ENCODE measurements at places on chromosomes 2 and 18.

DNA sequence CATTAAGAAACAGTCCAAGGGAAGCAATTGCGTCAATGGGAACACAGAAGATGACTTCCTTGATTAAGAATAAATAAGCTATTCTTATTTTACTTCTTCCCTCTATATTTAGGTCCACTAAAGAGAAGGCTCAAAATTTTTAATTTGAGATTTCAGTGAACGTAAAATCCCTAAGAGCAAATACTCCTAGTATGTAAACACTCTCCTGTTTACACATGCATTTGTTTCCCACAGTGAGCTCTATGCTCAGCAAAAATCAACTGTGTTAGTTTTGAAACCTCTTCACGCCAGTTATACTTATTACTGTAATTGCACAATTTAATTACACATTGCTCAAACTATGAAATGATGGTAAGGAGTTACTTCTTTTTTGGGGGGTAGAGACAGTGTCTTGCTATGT lies 8.8 kb downstream of the SLC39A6 start:
- DNase-seq, result no peak

DNA sequence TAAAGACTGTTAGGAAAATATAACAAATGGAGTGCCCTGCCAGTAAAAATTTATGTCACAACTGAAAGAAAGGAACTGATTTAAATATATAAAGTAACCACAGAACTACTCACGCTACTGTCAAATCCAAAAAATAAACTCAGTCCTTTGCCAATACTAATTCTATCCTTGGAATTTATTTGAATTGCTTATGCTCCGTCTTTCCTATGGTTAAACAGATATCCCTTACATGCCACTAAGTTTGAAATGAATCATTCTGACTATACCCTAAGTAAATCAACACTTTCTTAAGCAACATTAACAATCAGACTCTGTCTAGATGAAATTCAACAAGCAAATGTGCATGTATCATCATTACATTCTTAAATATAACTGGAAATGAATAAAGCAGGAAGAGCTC lies 9.8 kb downstream of the HNRNPLL start:
- no peak for DNase-seq

DNA sequence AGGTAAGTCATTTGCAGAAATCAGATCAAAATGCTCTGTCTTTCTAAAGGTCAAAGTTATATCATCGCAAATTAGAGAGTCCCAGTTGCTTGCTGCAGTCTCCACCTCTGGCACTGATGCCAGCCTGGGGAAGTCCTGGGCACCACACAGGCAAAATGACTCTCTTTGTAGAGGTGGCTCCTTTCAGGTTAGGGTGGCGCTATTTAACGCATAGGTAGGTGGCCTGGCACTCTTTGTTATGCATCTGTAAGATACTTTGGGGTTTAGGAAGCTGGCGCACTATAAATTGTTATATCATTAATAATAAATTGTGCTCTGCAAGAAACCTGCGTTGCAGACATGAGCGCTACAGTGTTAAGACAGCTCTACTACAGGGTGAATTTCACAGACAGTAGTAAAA lies 268.5 kb downstream of the ICOS start:
- DNase-seq, result no peak

DNA sequence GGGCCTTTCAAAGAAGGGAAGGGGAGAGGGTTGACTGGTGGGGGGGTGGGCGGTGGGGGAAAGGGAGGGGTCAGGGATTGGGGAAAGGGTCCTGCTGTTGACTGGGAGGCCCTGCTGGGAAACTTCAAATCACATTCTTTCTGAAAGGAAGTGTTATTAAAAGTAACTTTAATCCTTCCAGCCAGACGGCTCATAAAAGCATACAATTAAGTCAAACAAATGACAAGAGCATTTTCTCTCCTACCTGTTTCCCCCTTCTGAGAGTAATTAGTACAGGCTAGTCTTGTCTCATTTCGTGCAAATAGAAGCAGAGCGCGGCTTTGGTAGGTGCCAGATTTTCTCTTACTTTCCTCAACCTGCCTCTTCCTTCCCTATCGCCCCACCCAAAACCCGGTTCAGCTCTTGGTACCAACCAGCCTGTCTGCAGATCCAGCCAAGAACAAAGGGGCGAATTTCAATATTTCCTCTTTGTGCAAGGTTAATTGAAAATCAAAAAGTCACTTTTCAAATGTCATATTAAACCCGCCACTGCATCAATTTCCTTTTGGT lies 2112.6 kb upstream of the PIK3C3 start:
- no peak for DNase-seq

- no peak for DNase-seq
These were observed 149.5 kb upstream of the TMEM200C start for GRCh38 chr18:6044773-6045172.

DNA sequence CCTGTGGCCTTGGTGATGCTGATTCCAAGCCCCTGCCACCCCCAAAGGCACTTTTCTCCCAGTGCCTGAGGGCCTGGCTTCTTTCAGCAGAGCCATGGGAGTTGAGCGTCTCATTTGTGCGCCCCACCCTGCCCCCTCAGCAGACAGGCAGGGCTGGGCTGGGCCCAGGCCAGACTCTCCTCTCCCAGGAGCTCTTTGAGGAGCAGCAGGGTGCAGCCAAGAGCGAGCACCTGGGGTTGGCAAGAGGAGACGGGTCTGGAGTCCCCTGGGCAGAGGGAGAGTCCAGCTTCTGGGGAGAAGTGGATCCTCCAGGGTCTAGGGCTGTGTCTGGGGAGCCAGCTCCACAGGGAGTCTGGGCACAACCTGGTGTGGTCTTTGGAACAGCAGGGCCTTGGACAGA lies 21.2 kb downstream of the NPPC start:
- no peak for DNase-seq

GRCh38 chr2:151119374-151119773 lies 142.3 kb downstream of the RBM43 start:
- DNase-seq, result no peak

DNA sequence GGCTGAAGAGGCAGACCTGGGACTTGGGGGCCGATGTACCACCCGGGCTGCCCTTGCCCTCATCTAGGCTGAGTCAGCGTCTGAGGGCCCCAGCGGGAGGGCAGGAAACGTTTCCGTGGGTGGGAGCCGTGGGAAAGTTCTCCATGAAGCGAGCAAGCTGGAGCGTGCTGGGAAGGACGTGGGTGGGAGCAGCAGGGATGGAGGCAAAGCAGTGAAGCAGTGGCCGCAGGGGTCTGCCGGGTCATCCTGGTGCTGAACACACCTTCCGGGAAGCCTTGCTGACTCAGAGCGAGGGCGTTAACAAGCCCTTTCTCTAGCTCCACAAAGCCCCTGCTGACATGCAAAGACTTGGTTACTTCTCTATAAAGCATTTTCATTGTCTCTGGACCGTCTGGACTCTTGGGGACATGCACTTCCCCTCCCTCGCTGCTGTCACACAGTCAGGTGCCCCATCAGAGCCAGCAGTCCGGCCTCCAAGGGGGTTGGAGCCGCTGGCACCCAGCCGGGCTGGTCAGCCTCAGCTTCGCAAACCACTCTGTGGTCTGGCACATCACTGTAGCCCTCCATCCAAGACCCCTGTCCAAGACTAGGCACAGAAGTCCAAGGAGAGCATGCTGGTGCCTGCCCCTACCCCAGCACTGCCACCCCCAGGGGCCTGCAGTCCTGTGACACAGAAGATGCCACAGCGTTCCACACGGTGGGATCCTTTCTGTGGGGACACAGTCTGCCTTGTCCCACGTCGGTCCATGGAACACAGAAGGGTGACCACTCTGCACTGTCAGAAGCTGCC lies 115.1 kb upstream of the GPC1 start:
- DNase-seq, result no peak

GRCh38 chr2:167820488-167820887 lies 426.9 kb downstream of the STK39 start:
- no peak for DNase-seq
